ENCODE measurements at places on chromosomes 5 and 9.

DNA sequence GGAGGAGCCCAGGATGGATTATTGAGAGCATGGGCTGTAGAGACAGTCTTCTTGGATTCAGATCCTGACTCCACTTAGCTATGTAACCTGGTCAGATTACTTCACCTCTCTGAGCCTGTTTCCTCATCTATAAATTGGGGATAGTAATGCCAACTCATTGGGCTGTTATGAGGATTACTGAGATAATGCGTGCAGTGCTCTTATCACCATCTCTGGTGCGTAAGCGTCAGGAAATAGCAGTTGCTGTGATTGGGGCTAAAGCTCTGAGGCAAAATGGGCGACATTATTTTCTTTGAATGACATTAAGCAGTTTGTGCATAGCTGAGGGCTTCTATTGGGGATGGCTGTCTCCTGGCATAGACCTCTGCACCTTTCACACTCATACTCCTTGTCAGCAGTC lies 995 bp upstream of the MSMP start:
- DNase-seq, result no peak

DNA sequence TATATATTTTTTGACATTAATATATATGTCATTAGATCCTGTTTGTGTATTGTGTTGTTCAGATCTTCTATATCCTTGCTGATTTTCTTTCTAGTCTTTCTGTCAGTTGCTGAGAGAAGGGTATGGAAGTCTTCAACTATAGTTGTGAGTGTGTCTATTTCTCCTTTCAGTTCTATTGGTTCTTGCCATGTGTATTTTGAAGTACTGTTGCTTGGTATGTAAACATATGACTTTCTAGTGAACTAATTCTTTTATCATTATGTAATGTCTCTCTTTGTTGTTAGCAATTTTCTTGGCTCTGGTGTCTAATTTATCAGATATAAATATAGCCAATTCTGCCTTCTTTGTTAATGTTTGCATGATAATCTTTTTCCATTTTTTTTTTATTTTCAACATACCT lies 84.3 kb upstream of the CAST start:
- DNase-seq, result no peak

DNA sequence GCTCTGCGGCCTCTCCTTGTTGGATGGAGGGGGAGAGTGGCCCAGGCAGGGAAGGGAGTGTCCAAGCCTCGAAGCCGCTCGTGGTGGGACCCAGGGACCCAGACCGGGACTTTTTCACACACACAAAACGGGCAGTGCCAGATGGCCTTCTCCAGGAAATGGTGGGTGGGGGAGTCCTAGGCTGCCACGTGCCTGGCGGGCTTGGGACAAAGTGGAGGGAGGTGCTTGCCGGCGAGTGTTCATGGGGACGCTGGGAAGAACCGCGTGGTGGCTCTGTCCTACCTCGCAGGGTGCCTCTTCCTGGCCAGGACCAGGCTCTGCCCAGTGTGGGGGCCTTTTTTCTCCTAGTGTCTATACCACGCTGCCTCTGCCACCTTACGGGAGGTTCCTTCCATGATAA lies 155.0 kb upstream of the COL5A1 start:
- DNase-seq, result no peak

DNA sequence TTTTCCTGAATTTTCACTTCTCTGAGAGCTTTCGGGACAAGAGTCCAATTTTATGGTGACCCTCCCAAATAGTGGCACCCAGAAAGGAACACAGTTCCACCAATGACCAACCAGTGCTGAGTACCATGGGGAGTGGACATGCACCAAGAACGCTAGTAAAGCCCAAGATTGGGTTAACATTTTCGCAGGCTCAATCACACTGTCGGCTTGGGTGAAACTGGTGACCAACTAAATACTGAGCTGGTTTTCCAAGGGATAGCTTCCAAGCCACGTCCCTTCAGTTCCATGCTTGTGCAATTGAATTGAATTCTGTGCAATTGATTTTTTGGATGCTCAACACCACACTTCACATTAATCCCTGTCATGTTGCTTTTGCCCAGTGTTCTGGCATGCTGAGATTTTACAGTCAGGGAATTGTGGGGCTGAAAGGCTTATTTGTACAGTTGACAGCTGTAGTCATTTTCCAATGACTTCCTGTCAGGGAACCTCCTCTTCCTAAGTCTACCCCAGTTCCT lies 37.6 kb upstream of the TRMT10B start:
- no peak for DNase-seq

DNA sequence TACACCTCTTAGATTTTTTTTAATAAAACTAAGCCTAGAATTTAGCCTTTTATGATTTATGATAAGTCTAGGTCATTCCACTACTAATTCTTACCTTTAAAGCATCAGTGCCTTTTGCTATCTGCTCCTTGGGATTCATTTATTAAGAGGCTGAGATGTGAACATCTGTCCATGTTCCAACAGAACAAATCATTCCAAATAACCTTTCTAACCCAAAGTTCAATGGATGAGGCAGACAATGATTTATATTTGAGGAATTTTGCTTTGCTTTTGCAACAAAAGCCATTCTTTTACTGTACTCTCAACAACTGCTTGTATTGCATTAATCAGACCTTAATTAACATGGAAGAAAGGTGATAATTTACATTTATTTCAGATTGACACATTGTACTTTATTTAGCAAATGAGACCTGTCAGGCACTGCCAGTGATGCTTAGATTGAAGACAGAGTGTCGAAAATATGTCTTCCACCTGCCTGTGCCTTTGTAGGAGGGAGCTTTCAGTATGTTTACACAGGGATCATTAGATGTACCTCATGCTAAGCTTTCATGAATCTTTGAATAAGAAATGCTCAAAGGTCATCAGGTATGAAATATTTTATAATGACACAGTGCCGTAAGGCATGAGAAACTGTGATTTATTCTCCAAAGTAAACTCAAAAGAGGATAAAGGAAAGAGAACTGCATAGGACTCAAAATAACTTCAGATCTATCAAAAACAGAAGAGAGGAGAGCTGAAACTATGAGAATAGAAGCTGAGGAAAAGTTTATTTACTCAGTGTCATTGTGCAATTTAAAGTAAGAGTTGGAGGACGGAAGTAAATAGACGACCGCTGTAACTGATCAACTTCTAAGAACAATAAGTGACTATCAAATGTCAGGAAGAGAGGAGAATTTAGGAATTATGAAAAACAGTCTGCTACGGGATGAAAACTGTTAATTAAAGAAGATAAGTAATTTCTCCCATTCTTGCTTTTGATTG lies 36.7 kb upstream of the IZUMO3 start:
- DNase-seq, result no peak

DNA sequence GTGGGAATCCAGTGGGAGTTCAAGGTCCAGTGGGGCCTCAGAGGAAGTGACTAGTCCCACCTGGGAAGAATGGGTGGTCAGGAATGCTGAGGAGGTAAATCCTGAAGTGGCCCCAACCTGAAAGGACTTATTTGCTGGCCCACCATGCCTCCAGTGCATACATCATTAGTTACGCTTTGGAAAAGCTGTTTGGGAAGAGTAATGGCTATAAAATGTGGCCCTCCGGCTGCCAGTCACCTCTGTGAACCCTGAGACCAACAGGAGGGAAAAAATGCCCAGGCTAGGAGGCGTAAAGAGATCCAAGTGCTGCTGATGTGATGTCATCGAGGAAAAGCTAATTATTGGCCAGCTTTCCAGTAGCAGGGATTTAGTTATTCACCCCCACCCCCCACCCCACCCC lies 2.7 kb upstream of the SLC26A2 start:
- no peak for DNase-seq

DNA sequence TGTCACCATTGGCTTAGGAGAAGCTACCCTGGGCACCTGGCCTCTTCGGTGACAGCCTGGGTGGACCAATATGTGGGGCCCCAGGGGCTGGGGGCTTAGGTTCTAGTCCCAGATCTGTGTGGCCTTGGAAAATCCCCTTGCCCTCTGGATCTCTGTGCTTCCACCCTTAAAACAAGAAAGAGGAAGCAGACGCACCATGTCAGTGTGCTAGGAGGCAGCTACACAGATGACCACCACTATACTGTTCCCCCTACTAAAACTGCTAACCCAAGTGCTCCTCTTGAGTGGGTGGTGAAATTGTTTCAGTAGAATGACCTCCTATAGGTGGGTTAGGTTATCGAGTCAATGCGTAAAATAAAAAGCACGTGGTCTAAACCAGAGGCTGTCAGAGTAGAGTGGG lies 31.0 kb downstream of the AFAP1L1 start:
- DNase-seq, result no peak

GRCh38 chr9:86282979-86283535 lies 719 bp upstream of the ISCA1 start:
- no peak for DNase-seq

GRCh38 chr9:93594041-93594756 lies 17.8 kb downstream of the PHF2 start:
- DNase-seq, result no peak

DNA sequence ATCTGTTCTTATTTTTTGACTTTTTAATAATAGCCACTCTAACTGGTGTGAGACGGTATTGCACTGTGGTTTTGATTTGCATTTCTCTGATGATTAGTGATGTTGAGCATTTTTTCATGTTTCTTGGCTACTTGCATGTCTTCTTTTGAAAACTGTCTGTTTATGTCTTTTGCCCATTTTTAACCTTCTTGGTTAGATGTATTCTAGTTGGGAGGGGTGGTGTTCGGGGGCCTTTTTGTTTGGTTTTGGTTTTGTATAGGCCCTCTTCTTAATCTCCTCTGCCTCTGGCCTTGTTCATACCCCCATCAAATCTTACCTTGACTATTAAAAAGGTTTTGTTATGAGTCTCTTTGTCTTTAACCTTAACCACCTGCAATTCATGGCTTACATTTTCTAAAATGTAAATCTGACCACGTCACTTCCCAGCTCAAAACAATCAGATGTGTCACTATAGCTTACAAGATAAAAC lies 107.8 kb upstream of the NR4A3 start:
- no peak for DNase-seq

DNA sequence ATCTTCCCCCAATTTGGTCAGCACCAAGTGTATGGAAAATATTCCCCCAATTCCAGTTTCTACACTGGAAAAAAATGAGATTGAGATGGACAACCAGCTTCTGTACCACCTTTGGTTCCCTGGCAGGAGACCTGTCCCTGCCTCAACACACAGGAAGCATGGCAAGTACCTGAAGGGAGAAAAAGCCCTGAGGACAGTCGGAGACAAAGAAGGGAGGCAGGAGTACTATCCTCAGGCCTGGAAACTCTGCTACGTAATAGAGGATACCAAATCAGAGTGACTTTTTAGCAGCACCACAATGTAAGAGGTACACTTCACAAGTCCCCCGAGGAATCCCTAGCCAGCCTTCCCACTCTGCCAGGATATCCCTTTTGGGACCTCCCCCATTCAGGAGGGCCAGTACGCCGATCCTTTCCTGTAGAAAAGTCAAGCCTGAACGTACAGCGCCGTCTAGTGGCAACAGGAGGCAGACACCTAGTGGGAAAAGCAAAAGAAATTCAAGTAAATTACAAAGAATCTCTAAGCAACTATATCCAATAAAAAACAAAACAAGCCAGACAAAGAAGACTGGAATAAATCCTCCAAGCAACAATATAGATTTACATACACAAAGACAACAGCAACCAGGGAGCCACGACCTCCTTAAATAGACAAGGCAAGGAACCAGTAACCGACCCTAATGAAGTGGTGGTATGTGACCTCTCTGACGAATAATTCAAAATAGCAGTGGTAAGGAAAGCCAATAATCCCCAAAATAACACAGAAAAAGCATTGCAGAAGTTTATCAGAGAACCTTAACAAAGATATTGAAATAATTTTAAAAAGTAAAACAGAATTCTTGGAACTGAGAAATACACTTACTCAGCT lies 63.3 kb upstream of the SLCO6A1 start:
- DNase-seq, result no peak

- DNase-seq, result no peak
These were observed at the start of gene TMEFF1 for GRCh38 chr9:100472788-100473275. Gene TMEFF1, plus strand, starts transcription at chr9:100473149. Its CDS starts 396 bp downstream, at chr9:100473545.

- DNase-seq, result no peak
These were observed 4.1 kb downstream of the TMEM38B start for GRCh38 chr9:105698348-105698870.

GRCh38 chr9:106846857-106847256 lies 16.1 kb upstream of the ZNF462 start:
- DNase-seq, result no peak

DNA sequence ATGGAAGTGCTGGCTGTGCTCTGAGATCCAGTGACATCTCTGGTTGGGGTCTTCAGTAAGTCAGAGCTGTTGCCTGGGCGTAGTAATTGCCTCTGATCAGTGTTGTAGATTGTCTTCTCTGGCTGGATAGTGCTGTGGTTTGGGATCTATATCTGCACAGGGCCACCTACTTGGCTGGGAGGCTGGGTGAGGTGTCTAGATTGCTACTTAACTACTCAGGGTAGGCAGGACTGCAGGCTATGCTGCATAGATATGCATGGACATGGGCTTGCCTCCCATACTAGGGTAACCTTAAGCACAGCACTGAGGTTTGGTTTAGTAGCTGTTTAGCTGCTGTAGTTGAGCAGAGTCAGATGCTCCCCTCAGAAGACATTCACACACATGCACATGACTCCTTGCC lies 181.0 kb downstream of the ADGRV1 start:
- DNase-seq, result no peak

DNA sequence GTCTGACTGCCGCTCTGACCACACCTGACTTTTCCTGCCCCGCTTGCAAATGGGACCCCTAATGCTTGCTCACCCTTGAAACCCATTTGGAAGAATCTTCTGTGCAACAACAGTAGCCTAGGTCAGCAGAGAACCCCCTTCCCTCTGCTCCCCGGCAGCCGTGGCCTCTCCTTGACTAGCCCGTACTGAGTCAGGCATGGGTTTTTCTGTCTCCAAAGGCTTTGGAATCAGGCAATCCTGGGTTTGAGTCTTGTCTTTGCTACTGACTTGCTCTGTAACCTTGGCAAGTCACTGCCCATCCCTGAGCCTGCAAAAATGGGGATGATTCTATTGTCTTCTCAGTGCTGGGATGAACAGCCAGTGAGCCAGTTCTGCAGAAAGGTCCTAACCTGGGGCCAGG lies 135.4 kb downstream of the RGS3 start:
- no peak for DNase-seq

- DNase-seq, result no peak
These were observed 11.7 kb upstream of the TAS2R1 start for GRCh38 chr5:9641806-9642355.

- DNase-seq, result no peak
These were observed 129.6 kb downstream of the KCNIP1 start for GRCh38 chr5:170633235-170634081.

GRCh38 chr5:52554293-52554692 lies 233.4 kb upstream of the ITGA1 start:
- DNase-seq, result no peak

DNA sequence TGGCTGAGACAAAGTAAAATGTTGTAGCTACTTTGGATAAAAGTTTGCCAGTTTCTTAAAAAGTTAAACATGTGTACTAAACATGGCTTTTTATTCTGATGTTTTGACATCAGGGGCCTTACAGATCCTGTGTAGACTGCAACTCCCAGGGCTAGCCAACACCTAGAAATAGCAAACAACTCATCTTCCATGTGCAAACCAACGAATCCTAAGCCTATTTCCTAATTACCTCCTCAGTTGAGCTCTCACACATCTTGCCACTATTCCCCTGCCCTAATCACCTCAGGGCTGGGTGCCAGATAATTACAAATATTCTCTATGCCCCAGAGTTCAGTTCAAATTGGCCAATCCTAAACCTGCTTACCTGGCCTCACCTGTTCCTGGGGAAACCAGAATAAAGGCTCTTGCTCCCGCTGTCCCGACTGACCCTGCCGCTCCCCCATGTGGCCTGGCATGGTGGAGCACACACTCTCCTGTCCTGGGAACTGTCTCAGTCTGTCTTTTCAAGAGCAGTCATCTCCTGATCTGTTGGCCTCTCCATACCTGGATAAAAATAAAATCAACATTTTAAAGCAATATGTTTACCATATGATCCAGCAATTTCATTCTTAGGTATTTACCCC lies 37.1 kb upstream of the FAM169A start:
- DNase-seq, result no peak

- DNase-seq, result no peak
These were observed 42.6 kb downstream of the RGS3 start for GRCh38 chr9:113506090-113506589.

Data from stimulated activated CD8-positive, alpha-beta memory T cell treated with anti-CD3 and anti-CD28 coated beads, Interleukin-7, amount 100 ng/mL, for 1 hour (primary cell).